ENCODE measurements at places on chromosomes 2 and 18.

- DNase-seq: no peak
These were observed 48.2 kb downstream of the FBXO48 start for GRCh38 chr2:68418855-68419254.

GRCh38 chr2:238425505-238425978 is 1.2 kb upstream of the ASB1 start:
- DNase-seq: no peak

DNA sequence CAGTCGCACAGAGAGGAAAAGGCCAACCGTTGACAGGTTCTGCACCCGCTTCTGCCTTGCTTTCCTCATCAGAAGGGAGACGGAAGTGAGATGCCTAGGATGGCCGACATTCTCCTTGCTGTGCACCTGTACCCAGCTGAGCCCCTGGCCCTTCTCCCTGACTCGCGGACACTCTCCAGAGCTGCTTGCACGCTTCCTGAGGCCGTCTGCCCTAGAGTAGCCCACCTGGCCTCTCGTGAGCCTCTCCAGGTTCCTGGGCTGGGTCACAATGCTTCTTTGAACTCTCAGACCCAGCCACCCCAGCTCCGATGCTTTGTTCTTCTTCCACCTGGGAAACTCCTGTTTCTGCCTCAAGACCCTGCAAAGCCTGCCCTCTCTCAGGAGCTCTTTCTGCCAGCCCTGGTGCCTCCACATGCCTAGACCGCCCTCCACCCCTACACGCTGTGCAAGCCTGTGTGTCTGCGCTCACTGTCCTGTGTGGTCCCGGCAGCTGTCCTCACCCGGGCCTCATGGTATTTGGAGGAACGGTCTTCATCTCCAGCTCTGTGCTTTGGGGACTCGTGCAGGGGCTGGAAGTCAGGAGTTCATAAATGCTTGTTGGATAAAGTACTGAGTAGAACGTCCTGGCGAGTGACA is 345.4 kb upstream of the SALL3 start:
- no peak for DNase-seq

GRCh38 chr2:71688530-71688929 is 235.2 kb downstream of the DYSF start:
- no peak for DNase-seq

GRCh38 chr2:222034058-222034457 is 264.7 kb downstream of the PAX3 start:
- no peak for DNase-seq

DNA sequence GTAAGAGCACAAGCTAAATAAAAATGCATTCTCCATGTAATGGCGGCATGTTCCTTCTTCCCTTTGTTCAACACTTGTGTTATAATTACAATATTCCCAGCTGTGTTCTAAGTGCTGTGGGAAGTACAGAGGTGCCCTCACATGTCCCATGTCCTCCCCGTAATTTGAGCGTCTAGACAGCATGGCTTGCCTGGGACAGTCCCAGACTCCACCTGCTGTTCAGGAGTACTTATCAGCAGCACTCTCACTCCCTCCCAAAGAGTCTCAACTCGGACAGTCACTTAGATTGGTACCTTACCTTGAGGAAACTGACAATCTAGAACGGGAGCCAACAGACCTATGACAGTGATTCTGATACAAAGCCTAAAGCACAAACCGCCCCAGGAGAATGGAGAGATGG is 370.5 kb downstream of the EIPR1 start:
- no peak for DNase-seq

GRCh38 chr2:147763861-147764260 is 81.0 kb upstream of the ACVR2A start:
- no peak for DNase-seq

DNA sequence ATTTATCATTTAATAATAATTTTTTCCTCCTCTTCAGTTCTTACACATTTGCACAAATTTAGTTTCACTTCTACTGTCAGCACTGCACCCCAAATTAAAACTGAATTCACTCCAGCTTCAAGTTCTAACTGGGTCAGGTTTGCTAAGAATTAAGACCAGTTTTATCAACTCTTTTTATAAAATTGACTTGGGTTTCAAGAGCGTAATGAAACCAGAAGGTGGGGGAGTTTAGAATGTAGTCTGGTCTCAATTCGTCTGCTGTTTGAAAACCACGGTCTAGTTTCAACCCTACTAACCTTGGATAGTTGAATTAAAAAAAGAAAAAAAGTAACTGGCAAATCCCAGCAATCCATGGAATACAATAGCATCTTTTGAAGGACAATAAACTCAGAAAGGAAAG is 14.3 kb upstream of the CTLA4 start:
- DNase-seq: no peak

DNA sequence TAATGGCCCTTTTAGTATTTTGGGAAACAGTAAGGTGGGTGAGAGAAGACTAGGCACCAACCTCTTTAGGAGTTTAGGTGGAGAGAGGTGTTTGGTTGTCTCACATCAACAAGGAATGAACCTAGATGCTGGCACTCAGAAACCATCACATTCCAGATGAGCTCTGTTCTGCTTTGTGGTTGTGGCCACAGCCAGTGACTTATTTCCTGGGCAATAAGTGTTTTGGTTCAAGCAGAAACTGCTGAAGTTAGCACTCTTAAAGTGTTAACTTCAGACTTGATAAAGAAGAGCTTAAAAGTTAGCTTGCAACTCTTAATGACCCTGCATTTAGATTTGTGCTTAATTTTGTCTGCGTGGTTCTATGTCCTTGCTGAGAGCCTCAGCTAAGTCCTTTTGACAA is 929.2 kb downstream of the SLC4A3 start:
- no peak for DNase-seq

- no peak for DNase-seq
These were observed 97.8 kb upstream of the THOC1 start for GRCh38 chr18:365651-366050.

DNA sequence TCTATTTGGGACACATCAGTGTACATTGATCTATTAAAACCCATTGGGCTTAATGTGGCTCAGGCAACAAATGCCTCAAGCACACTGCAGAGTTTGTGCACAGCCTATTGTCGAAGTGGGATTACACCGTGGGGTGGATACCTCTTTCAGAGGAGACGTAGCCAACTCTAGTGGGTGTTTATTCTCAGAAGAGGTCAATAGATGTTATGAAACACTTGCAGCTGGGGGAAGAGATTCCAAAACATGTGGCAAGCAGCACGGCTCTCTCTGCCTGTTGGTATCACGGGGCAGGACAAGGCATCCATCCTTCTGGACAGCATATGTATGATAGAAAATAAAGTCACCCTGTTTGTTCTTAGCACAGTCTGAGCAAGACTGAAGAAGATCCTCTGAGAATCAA is 121.4 kb upstream of the COPS8 start:
- DNase-seq: no peak

DNA sequence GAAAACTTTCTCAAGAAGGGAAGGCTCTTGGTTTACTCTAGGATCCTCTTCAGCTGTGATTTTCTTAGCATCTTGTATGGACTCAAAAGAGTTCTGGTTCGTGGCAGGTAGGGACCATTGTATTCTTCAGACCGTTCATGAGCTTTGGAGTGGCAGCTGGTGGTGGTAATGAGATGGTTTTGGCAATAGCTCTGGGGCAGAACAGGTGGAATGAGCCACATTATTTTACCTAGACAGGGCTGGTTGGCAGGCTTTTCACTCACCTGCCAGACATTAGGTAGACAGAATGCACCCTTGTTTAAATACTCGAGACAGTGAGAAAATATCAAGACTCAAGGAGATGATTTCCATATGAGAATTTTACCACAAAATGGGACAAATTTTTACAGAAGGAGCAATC is 26.2 kb upstream of the MGAT5 start:
- DNase-seq: no peak

DNA sequence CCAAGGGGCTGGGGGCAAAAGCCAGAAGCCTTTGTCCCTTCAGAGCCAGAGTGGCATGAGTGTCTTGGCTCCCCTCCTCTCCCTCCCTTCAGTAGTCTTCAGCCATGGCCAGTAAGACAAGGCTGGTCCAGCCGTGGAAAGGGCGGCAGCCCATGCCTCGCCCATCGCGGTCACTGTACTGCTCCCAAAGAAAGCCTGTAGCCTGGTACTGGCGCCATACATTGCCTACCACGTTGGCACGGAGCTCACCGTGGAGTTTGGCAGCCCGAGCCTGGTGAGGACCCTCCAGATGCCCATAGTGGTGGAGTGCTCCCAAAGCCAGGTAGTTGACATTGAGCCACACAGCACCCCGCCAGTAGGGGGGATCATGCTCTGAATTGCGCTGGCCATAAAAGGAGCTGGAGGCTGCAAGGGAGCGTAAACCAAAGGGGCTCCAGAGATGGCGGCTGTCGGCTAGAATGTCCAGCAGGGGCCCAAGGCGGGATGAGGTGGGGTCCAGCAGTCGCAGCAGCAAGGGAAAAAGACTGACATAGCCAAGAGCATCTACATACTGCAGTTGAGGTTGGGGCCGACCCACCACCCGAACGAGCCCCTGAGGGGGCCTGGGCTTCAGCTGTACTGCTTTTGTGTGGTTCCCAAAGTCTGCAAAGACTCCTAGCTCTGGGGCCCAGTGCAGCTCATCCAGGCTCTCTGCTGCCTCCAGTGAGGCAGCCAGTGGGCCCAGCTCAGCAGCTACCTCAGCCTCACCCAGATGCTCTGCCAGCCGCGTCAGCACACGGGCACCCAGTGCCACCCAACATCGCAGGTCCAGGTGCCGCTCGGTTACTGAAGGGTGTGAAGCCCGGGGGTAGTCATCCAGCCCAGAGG is 3.2 kb downstream of the WBP1 start:
- no peak for DNase-seq

- DNase-seq: no peak
These were observed 466.0 kb downstream of the RIT2 start for GRCh38 chr18:42649331-42650035.

GRCh38 chr2:5849562-5849961 is 157.4 kb downstream of the SOX11 start:
- no peak for DNase-seq

- no peak for DNase-seq
These were observed 46.2 kb upstream of the TRIM43B start for GRCh38 chr2:95530734-95531133.

- no peak for DNase-seq
These were observed 53.1 kb downstream of the OLA1 start for GRCh38 chr2:174195253-174195652.

DNA sequence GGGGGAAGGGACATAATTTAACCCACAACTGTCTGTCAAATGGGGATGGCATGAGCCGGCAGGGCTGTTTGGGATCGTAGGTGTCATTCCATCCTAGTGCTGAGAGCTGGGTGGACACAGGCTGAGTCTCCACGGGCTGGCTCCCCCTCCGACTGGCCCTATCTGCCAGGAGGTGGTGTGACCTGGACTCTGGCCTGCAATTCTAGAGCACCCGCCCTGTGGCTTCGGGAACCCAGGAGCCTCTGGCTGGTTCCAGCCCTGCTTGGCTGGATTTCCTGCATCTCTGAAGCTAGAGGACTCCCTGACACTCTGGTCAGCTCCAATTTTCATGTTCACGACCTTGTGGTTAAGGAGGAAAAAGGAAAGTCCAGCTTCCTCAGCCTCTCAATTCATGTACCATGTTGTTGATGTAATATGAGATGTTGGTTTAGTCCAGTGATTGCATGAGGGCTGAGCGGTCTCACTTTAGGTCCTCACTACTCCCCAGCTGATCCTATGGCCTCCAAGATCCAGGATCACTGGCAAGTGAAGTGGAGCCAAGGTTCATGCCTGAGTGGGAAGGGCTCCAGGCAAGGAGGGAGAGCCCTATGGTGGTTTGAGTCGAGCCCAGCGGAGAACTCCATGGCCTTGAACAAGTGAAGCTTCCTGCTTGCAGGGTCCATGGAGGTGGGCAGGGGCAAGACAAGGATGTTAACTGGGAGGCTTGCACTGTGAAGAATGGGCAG is 169.1 kb downstream of the NDUFA10 start:
- no peak for DNase-seq

- no peak for DNase-seq
These were observed 2.3 kb downstream of the HES6 start for GRCh38 chr2:238237431-238238135.

GRCh38 chr2:220071696-220072095 is 444.3 kb downstream of the SLC4A3 start:
- no peak for DNase-seq

DNA sequence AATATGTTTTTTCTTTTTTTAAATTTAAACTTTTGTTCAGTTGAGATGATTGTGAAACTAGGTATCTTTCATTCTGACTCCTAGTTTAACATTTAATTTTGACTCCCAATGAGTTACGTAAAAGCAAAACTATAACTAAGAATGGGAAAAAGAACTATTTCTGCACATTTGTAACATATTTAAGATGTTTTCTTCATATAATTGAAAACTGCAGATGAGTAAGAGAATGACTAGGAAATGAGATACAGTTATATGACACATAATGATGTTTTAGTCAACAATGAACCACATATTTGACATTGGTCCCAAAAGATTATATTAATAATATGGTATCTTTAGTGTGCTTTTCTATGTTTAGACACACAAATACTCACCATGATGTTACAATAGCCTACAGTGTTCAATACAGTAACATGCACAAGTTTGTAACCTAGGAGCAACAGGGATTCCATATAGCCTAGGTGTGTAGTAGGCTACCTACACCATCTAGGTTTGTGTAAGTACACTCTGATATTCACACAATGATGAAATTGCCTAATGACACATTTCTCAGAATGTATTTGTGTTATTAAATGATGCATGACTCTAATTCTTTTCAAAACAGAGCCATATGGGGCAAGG is 12.6 kb downstream of the ERMN start:
- no peak for DNase-seq

DNA sequence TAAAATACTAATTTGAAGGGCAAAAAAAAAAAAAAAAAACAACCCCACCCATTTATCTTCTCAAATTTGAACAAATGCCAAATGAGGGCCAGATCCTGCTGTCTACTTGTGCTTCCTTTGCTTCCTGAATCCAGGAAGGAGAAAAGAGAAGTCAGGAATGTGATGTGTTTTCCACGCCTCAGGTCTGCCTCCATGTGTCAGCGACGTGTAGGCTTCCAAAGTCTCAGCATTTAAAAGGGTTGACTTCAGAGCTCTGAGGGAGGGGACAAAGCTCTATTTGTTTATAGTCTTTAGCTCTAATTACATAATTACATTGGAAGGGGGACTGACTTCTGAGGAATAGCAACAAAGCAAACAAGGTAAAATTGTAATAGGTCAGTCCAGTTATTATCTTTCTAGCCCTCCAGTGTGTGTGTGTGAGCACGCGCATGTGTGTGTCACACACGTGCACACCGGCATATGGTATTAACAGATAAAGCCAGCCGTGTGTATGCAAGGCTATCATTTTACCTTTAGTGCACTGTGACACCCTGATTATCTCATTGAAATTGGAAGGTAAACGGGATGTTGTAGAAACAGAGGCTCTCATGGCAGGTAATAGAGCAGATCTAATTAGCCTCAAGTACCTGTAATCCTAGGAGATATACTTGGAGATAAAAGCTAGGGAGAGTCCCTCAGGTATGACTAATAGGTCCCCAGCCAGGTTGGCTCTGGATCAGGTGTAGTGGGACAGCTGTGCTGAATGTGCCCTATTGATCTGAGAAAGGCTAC is 911.4 kb upstream of the ZEB2 start:
- DNase-seq: peak; percentile 100

DNA sequence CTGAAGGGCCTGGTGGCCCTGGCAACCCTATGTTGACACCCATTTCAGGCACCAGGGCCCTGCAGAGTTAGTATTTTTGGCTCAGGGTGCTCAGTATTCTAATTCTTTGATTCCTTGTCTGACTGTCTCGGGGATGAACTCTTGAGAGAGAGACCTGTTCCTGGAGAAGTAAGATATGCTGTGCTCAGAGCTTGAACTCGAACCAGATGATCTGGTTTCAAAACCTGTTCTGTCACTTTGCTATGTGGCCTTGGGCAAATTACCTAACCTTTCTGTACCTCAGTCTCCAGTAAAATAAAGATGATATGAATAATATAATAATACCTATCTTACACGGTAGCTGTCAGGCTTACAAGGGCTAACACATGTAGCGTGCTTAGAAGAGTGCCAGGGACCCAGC is 294.2 kb downstream of the DYSF start:
- DNase-seq: no peak

Measured in NCI-H1436 treated with DMSO at 0.1 percent for 48 hours (cell line).